CD4-positive, alpha-beta T cell treated with Interleukin-17A for 4 hours (primary cell): ENCODE measurements at places on chromosomes 6 and 20.

- peak; percentile 37 for DNase-seq
These were observed 8.5 kb downstream of the RBM38 start for GRCh38 chr20:57399587-57400155.

GRCh38 chr6:139686308-139686707, 311.9 kb upstream of the CITED2 start:
- no peak for DNase-seq

DNA sequence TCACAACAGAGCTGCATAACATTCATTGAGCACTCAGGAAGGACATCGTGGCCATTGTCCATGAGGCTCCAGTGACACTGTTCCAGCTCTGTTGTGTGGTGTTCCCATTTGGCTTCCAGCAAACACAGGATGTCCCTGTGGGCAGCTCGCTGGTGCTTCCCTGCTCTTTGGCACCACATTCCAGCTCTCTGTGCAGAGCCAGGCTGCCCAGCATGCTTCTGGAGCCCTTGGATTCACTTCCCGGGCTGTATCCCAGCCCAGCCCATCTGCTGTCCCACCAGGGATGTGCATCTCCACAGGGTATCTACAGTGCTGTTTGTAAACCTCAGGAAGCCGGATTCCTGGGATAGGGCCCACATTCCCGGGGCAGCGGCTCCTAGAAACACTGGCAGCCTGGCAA, 57.2 kb downstream of the CTCFL start:
- no peak for DNase-seq

DNA sequence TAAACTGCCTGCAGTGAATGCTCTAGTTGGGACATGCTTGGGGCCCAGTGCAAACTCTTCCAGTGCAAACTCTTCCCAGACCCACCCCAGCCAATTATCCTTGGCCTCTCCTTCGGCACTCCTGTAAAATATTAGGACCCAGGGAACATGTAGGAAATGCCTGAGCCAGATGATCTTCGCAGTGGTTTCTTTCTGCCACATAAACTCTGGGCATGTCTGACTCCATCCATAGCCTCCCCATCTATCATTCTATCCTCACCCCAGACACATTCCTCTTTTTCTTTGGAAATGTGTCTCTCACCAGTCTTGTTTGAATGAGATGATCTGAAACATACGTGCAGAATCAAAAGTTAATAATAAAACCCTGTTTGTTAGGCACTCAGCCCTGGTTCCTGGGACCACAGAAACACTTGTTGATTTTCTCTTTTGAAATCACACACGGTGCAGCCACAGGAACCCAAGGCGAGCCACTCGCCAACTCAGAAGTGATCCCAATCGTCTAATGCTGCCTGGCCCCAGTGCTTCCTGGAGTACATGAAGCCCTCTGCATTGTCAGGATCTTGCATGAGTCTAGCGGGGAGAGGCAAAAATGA, 108.9 kb upstream of the CST7 start:
- DNase-seq, result no peak

GRCh38 chr6:113735491-113735890, 121.7 kb upstream of the MARCKS start:
- no peak for DNase-seq

GRCh38 chr6:113330636-113330946, 526.6 kb upstream of the MARCKS start:
- no peak for DNase-seq

GRCh38 chr20:20213526-20214121, 154.3 kb upstream of the INSM1 start:
- DNase-seq, result no peak

DNA sequence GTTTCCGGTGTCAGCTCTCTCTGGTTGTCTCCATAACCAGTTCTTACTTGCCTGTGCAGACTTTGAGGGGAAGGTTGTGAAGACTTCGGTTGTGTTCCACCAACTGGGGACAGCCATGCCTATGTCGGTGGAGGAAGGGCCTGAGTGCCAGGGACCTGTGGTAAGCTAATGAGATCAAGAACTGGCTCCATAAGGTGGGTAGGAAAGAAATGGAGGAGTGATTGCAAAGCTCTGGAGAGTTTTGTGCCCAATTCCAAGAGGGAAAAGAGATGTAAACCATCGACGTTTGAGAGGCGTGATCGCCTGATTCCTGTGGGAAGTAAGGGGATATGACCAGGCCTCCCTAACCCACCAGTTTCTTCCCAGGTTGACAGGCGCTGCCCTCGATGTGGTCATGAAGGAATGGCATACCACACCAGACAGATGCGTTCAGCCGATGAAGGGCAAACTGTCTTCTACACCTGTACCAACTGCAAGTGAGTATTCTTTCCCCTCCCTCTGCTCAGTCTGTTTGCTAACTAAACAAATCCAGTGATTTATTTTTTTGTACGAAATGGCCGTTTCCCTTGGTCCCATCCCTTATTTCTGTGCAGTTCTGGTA, 893 bp downstream of the POLR1H start:
- no peak for DNase-seq

- DNase-seq, result no peak
These were observed 24.1 kb downstream of the ALDH8A1 start for GRCh38 chr6:134925800-134926199.

GRCh38 chr6:157597461-157598312, 216.7 kb downstream of the ZDHHC14 start:
- DNase-seq, result peak; percentile 53

DNA sequence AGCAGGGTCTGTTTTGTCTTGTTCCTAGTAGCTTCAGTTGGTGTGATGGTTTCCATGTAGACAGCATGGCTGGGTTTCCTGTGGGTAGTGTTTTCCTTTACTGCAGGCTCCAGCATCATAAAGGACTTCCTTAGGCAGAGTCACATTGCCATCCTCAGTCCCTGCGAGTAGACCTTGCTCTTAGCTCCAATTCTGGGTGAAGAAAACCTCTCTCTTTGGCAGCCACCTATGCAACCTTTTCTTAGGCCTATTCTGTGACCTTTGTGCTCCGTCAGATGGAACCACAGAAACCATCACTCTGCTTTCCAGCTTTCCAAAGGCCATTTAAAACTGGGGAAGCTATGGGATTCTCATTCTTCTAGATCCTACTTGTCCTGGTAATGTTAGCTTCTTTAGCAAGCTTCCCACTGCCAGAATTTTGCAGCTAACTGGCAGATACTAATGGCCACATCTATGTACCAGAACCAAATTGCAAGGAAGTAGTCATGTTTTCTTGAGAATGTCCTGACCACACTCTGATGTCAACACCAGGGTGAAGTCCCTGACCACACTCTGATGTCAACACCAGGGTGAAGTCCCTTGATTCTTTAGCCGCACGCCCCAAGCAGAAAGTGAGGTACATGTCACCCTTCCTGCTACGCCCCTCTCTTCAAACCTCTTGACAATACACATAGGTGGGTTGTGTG, 646.6 kb upstream of the HS3ST5 start:
- no peak for DNase-seq

DNA sequence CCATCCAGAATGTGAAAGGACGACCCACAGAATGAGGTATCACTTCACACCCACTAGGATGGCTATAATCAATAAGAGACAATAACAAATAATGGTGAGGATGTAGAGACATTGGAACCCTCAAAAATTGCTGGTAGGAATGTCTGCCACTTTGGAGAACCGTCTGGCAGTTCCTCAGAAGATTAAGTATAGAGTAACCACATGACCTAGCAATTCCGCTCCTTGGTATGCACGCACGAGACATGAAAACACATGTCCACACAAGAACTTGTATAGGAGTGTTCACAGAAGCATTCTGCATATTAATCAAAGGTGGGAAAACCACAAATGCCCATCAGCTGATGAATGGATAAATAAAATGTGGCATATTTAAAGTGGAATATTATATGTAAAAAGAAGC, 100.6 kb downstream of the IRF4 start:
- no peak for DNase-seq

DNA sequence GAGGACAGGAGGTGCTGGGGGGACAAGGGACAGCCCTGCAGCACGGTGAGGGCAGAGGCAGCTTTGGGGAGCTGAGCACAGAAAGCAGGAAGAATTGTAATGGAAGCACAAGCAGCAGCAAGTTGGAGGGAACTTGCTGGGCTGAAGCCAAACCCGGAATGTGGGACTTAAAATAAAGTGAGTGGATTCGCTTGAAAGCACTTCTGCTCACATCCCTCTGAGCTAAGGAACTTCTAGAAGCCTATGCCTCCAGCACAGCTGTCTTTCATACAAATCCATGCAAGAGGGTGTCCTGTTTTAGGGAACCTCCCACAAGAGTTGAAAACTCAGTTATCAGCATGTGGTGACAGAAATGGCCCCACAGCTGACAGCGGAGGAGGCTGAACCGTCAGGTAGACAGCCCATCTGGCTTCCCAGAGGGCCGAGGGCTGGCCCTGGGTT, 71.4 kb upstream of the MLN start:
- no peak for DNase-seq

DNA sequence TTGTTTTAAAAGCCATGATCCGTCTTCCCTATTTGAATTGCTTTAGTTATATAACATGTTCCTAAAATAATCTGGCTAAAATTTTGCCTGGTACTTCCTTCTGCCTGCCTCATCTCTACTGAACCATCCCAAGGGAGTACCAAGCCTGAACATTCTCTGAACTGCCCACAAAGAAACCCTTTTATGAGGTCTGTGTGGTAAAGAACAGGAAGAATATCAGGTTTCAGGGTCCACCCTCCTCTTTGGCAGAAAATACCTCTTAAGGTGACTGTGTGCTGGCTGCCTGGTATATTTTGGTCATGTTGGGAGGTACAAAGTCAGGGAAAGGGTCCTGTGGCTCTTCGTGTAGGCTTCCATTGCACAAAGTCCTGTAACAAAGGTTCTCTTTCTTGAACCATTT, 574.1 kb upstream of the CHD6 start:
- DNase-seq, result no peak

- peak; percentile 55 for DNase-seq
These were observed 671 bp downstream of the TAPBP start for GRCh38 chr6:33313105-33313708.
